ENCODE measurements at places on chromosomes 6 and 20.

- DNase-seq = no peak
Measured at GRCh38 chr6:166624275-166624674, 2.8 kb downstream of the RPS6KA2 start.

DNA sequence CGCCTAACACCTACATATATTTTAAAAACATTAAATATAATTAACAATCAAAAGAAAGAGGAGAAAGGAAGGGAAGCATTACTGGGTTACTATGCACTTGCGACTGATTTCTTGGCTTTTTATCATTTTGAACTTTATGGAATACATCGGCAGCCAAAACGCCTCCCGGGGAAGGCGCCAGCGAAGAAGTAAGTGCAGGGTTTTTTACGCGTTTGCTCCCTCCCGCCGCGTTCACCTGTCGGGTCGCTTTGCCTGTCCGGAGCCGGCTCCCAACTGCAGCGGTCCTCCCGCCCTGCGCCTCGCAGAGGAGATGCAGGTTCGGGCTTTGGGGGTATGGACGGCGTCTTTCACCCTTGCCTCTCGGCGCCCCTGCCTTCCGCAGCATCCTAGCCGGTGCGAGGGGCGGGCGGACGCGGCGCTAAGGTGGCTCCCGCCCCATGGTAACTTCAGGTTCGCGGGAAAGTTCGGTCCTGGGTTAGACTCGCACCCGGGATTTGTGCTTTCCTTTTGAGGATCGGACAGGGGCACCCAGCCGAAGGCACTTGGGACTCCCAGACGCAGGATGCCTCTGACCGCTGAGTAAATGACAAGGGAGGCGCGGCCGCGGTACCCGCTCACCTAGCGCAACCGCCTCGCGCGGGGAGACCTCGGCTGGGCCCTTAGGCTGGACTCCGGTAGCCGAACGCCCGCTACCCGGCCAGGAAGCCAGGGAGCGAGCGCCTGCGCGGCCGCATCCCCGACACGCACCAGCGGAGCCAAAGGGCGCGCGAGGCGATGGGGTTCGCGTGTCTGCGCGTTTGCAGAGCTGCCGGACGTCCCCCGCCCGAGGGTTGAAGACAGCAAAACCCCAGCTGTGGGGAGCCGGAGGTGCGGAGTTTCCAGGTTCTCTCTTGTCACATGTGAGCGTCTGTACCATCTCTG, 891 bp downstream of the RSPO3 start:
- DNase-seq = no peak

DNA sequence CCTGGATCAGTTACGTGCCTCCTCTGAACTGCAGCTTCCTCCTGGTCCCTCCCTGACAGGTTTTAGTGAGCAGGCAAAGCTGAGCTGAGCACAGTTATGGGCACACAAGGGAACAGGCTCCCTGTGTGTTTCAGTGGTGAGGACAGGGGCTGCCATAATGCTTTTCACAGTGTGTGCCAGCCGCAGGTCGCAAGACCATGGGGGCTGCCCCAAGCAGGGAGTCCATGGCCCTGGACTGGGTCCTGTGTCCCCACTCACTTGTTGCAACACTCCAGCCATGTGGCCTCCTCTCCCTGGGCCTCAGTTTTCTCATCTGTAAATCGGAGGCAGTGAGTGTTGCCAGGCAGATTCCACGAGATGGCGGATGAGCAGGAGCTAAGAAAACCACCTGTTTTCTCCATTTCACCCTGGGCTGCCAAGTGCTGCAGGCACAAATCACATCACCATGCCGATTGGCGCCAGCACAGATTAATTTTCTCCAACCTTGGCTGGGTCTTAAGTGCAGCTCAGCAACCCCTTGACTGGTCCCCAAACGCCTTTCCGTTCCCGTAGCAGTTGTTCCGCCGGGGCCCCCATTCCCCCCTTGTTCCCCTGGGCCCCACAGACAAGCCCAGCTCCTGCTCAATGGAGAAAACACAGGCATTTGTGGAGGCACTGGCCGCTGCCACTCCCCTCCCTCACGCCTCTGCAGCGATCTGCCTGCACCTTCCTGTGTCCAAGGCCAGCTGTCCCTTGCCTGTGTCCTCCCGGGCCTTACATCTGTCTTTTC, 57.1 kb upstream of the NNAT start:
- no peak for DNase-seq

DNA sequence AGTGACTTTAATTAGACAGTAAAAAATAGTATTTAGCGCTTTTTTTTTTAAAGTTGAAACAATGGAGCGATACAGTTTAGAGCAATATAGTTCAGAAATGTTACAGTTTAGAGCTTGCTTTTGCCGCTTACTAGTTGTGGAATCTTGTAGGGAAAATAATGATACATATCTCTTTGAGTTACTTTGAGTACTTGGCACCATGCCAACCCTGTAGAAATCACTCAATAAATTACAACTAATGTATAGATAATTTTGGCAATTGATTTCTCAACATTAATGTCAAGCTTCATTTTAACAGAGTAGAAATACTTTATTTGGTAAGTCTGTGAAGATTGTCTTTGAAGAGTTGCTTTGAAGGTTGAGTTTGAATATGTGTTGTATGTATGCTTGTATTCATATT, 27.4 kb downstream of the CDC40 start:
- no peak for DNase-seq

DNA sequence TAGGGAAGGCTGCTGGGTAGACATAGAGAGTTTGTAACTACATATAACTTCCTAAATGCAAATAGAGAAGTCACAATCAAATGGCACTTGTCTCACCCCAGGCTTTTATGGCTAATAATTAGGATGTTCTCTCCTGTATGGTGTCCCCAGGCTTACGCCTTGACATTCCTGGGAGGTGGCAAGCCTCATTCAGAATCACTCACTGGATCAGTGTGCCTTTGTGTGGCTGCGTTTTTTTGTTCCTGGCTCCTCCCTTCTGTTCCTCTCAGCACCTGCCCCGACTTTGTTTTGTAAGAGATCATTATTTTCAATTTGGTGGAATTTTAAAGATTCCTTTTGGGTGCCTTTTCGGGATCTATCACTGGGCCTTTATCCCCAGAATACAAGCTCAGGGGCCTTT, 5.7 kb downstream of the LAMP5 start:
- DNase-seq = no peak

All from hepatic stellate cell (primary cell).